MCF 10A (cell line): ENCODE measurements at places on chromosomes 6 and 20. TPM values are rescaled to one million over a fixed set of nuclear protein-coding genes. Genes with fewer than 3 reads are reported as not detected.

DNA sequence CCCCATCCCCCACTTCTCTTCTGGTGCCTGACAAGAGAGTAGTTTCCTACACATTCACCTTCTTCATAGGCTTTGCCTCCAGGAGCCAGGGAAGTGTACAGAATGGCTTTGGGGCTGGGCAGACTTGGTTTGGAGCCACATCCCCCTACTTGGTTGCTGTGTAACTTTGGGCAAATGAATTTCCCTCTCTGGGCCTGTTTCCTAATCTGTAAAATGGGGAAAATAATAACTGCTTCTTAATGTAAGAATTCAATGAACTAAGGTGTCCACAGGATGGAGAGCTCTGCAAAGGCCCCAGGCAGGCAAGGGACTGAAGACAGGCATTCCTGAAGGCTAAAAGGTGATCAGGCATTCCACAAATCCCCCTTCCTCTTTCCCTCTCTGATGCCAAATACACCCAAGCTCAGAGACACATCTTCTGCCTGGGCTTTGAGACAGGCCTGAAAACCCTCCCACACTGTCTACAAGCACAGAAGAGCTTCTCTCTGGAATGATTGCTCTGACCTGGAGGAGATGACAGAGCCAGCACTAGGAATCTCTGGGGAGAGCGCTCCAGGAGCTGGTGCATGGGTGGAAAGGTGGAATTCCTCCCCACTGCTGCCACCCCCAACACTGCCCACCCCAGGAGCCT, 6.9 kb upstream of the C20orf203 start:
- no peak for DNase-seq
- peaks cover 5% of the 10 kb centered on the region for H3K36me3 ChIP-seq
- peak overlapping the region; percentile 25 for H3K27ac ChIP-seq
- H3K4me3 ChIP-seq, result no peak overlapping the region
- H3K27me3 ChIP-seq, result no peaks in the 10 kb centered on the region
- H3K4me1 ChIP-seq, result peaks cover 13% of the 10 kb centered on the region

GRCh38 chr20:57580478-57581201, 19.7 kb downstream of the PCK1 start:
- H3K4me3 ChIP-seq, result no peak overlapping the region
- H3K4me1 ChIP-seq, result no peaks in the 10 kb centered on the region
- peaks cover 65% of the 10 kb centered on the region for H3K27me3 ChIP-seq
- DNase-seq, result no peak

GRCh38 chr20:31712564-31713311, 9.9 kb downstream of the BCL2L1 start:
- H3K27ac ChIP-seq, result peak overlapping the region; percentile 96
- peaks cover 66% of the 10 kb centered on the region for H3K36me3 ChIP-seq
- no peaks in the 10 kb centered on the region for H3K27me3 ChIP-seq
- peak overlapping the region; percentile 70 for H3K4me3 ChIP-seq
- DNase-seq, result peak; percentile 92

DNA sequence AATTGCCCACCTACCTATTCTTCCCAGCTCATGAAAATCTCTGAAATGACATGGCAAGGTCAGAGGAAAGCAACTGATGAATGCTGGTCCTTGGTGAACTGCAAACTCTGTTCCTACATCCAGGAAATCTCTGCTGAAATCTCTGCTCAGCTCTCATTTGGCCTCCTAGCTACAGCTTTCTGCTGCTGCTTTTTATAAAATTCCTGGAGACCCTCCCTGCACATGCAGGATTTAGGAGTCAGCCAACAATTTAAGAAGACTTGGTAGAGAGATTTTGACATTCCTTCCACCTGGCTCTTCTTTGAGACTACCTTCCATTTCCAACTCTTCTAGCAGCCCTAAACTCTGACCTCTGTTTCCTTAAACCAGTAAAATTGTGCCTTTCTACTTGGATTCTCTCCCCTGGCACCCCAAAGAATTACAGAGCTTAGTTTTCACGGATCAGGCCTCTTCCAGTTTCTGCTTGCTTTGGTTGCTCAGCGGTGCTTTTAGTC, 55.5 kb downstream of the PDE7B start:
- peak overlapping the region; percentile 80 for H3K27ac ChIP-seq
- no peak for DNase-seq
- H3K4me3 ChIP-seq, result no peak overlapping the region
- H3K36me3 ChIP-seq, result peaks cover 11% of the 10 kb centered on the region

DNA sequence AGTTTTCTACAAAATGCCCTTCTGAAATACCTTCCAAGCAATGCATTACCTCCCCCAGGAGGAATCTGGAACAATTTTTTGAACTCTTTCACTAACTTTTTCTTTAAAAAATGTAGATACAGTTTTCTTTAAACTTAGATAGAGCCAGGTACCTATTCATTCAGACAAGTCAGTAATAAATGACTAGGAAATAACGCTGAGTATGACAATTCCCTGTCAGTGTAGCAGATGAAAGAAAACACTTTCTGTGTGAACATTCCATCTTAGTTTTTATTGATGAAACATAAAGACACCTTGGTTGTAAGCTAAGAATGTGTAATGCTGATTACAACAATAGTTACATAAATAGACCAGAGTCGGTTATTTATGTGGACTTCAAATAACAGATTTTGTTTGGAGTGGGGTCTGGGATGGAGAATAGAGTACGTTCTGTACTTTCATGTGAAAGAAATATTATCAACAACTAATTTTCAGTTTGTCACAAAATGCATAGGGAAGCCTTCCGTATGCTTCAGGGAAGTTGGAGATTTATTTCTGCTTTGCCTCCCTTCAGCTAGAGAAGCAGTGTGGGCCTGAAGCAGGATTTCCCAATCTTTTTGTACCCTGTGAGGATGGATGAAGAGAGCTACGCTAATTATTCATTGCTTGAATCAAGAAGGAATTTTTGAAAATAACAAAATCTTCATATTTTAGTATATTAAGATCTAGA, 19.2 kb upstream of the QKI start:
- no peaks in the 10 kb centered on the region for H3K27me3 ChIP-seq
- no peaks in the 10 kb centered on the region for H3K36me3 ChIP-seq
- no peak overlapping the region for H3K4me3 ChIP-seq
- peaks cover 15% of the 10 kb centered on the region for H3K4me1 ChIP-seq
- DNase-seq, result no peak
- no peak overlapping the region for H3K27ac ChIP-seq

Gene TRIM10
- total RNA-seq, result not detected in 2 replicates

GRCh38 chr6:151493161-151493803, 535 bp upstream of the CCDC170 start:
- no peak for DNase-seq
- peaks cover 10% of the 10 kb centered on the region for H3K27me3 ChIP-seq
- H3K4me3 ChIP-seq, result no peak overlapping the region
- H3K36me3 ChIP-seq, result no peaks in the 10 kb centered on the region
- H3K4me1 ChIP-seq, result no peaks in the 10 kb centered on the region
- H3K27ac ChIP-seq, result no peak overlapping the region

Gene SLC9A8
- total RNA-seq, result 14.6 and 16.5 TPM in 2 replicates

DNA sequence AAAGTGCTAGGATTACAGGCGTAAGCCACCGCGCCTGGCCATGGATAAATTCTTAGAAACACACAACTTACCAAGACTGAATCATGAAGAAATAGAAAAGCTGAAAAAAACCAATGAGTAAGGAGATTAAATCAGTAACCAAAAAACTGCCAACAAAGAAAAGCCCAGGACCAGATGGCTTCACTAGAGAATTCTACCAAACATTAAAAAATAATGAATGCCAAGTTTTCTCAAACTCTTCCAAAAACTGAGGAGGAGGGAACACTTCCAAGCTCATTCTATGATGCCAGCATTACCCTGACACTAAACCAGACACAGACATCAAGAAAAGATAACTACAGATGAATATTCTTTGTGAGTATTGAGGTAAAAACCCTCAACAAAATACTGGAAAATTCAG, 44.3 kb downstream of the USP49 start:
- no peak for DNase-seq
- peaks cover 6% of the 10 kb centered on the region for H3K36me3 ChIP-seq
- H3K27me3 ChIP-seq, result no peaks in the 10 kb centered on the region
- H3K4me1 ChIP-seq, result peaks cover 12% of the 10 kb centered on the region

Gene FIG4
- 7.9 and 9.5 TPM in 2 replicates for total RNA-seq

Gene GSTA2
- total RNA-seq, result not detected in 2 replicates

- H3K36me3 ChIP-seq, result no peaks in the 10 kb centered on the region
- no peak overlapping the region for H3K4me3 ChIP-seq
- H3K4me1 ChIP-seq, result no peaks in the 10 kb centered on the region
- no peaks in the 10 kb centered on the region for H3K27me3 ChIP-seq
- H3K27ac ChIP-seq, result no peak overlapping the region
- DNase-seq, result no peak
These were observed 265.2 kb upstream of the RIN2 start for GRCh38 chr20:19492687-19493336.

GRCh38 chr6:24444588-24444987, 41.9 kb downstream of the MRS2 start:
- H3K27ac ChIP-seq, result no peak overlapping the region
- H3K27me3 ChIP-seq, result no peaks in the 10 kb centered on the region
- no peak overlapping the region for H3K4me3 ChIP-seq
- no peak for DNase-seq
- peaks cover 6% of the 10 kb centered on the region for H3K4me1 ChIP-seq

DNA sequence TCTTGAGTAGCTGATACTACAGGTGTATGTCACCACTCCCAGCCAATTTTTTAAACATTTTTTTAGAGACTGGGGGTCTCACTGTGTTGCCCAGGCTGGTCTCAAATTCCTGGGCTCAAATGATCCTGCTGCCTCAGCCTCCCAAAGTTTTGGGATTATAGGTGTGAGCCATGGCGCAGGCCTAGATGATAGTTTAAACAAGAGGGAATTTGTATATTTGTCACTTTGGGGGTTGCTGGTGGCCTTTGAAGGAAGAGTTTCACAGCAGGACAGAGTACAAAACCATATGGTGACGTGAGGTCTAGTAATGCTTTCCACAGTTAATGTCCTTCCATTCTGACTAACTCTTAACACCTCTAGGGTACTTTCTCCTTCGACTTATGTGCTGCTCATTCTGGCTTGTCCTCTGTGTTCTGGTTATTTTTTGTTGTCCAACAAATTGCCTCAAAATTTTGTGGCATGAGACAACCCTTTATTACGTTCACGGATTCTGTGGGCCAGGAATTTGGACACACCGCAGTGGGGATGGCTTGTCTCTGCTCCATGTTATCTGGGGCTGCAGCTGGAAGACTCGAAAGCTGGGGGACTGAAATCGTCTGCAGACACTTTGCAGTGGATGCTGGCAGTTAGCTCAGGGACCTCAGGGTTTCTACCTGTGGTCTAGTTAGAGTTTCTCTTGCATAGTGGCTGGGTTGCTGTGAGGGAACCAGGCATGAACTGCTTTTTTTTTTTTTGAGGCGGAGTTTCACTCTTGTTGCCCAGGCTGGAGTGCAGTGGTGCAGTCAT, 23.0 kb upstream of the IER3 start:
- no peak overlapping the region for H3K27ac ChIP-seq
- peaks cover 40% of the 10 kb centered on the region for H3K4me1 ChIP-seq
- H3K36me3 ChIP-seq, result no peaks in the 10 kb centered on the region
- no peak for DNase-seq
- H3K4me3 ChIP-seq, result no peak overlapping the region
- H3K27me3 ChIP-seq, result no peaks in the 10 kb centered on the region

DNA sequence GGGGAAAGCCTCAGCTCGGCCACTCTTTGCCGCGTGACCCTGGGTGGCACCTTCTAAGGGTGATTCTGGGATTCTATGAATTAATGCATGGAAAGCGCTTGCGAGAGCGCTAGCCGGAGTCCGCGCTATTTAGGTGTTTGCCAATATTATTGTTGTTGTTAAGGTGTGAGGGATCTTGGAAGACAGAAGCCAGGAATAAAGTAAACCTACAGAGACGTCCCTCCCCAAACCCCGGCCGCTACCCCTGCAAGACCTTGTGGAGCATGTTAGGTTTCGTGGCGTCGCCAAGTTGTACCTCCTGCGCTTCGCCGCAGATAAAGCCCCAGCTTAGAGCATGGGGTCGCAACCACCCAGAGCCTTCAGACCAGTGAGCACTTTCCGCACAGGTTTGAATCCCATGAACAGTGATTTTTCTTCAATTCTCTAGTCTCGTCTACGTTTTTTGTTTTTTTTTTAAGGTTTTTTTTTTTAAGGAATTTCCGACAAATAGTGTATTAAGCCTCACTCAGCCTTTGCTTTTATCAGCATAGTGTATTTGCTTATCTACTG, 16.9 kb upstream of the ZSCAN9 start:
- no peaks in the 10 kb centered on the region for H3K27me3 ChIP-seq
- H3K4me3 ChIP-seq, result no peak overlapping the region
- DNase-seq, result no peak
- H3K27ac ChIP-seq, result no peak overlapping the region
- peaks cover 14% of the 10 kb centered on the region for H3K36me3 ChIP-seq

- H3K36me3 ChIP-seq, result no peaks in the 10 kb centered on the region
- H3K27ac ChIP-seq, result no peak overlapping the region
- peaks cover 93% of the 10 kb centered on the region for H3K27me3 ChIP-seq
These were observed 2.1 kb upstream of the TRDN start for GRCh38 chr6:123638865-123639264.

GRCh38 chr6:164230259-164230658, 815.7 kb downstream of the QKI start:
- H3K36me3 ChIP-seq, result no peaks in the 10 kb centered on the region
- H3K4me1 ChIP-seq, result peaks cover 8% of the 10 kb centered on the region
- no peak overlapping the region for H3K27ac ChIP-seq
- H3K4me3 ChIP-seq, result no peak overlapping the region
- no peaks in the 10 kb centered on the region for H3K27me3 ChIP-seq
- no peak for DNase-seq

Gene HEY2
- total RNA-seq, result not detected in 2 replicates

Gene MAP3K5
- 7.6 and 8.4 TPM in 2 replicates for total RNA-seq

GRCh38 chr6:121857551-121857950, 422.1 kb downstream of the GJA1 start:
- H3K27me3 ChIP-seq, result no peaks in the 10 kb centered on the region
- H3K27ac ChIP-seq, result no peak overlapping the region
- H3K36me3 ChIP-seq, result no peaks in the 10 kb centered on the region
- no peaks in the 10 kb centered on the region for H3K4me1 ChIP-seq

DNA sequence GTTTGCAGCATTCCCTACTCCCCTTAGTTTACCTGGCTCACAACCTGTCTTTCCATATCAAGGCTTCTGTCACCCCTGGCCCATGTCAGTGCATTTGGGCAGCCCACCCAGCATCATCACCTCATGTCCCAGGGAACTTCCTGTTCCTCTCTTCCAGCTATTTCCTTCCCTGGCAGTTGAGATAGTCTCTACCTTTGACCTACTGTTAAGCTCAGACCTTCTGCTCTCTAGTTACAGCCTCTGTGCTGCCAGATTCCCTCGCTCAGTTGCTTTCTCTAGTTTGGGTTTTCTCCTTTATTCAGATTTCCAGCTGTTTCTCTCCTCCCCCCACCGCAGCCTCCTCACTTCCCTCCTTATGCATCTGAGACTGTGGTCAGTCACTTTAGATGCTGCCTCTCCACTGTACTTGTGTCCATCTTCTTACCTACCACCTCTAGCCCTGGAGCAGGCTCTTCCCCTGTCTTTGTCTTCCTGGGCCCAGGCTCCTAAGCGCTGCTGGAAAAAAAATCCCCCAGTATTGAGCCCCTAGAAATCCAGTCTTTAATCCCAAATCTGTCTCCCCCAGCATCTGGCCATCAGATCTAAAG, 16.3 kb downstream of the PTPN1 start:
- H3K27me3 ChIP-seq, result no peaks in the 10 kb centered on the region
- H3K36me3 ChIP-seq, result peaks cover 11% of the 10 kb centered on the region
- H3K4me1 ChIP-seq, result peaks cover 11% of the 10 kb centered on the region

Gene TRIM31
- not detected in 2 replicates for total RNA-seq
